ENCODE measurements at places on chromosomes 12 and 14.

DNA sequence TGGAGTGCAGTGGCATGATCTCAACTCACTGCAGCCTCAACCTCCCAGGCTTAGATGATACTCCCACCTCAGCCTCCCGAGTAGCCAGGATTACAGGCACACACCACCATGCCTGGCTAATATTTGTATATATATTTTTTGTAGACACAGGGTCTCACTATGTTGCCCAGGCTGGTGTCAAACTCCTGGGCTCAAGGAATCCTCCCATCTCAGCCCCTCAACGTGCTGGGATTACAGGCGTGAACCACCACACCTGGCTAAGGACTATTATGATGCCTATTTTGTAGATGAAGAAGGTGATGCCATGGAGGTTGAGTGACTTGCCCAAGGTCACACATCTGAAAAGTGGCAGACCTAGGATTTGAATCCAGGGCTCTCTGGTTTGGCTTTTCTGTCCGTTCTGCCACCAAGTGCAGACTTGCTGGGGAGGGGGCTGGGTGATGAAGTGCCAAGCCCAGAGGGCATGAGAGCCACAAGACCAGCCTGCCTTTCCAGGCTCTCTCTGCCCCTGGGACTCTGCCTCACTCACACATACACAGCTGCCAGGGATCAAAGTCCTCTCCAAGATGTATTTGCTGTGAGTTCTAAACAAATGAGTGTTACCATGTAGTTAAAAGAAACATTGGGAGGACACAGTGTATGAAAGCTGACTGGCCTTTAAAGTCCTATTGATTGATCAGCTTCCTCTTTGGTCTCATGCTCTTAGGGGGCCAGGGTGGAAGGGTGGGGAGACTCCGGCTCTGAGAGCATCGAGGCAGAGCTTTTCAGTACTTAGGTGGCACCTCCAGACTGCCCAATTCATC, 21.3 kb upstream of the RBM19 start:
- DNase-seq, result no peak

DNA sequence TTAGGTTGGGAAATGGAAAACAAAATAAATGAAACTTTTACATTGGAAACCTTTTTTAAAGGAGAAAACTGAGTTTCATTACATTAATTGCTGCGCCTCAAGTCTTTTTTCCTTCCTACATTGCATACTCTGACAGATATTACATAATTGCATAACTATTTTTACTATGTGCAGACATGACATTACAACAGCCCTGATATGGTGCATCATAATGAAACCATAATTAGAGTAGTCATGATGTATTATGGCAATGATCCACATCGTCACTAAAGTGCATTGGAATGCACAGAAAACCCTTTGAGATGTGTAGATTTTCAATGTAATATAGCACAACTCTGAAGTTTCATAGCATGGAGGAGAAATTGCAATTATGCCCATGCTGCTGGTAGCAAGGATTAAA, 217.8 kb upstream of the NPAS3 start:
- DNase-seq, result no peak

DNA sequence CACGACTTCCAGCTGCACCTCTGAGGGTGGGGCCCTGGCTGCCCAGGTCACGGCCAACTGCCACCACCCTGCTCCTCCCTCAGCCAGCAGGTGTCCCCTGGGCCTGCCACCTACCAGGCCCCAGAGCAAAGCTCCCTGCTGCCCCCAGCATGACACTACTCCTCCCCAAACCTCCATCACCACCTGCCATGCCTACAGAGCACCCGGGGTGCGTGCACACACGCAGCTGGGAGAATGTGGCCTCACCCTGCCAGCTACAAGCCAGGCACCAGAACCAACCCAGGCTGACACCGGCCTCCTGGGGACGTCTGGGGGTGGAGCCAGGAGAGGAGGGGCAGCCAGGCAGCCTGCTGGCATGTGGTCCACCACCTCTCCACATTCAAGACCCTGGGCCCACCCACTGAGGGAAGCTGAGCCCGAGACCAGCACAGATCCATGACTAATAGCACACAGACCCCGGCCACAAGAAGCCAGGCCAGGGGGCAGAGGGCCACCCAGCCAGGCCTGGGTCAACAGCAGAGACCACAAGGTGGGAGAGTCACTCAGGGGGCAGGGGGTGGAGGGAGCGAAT, 3.4 kb downstream of the JAG2 start:
- no peak for DNase-seq

DNA sequence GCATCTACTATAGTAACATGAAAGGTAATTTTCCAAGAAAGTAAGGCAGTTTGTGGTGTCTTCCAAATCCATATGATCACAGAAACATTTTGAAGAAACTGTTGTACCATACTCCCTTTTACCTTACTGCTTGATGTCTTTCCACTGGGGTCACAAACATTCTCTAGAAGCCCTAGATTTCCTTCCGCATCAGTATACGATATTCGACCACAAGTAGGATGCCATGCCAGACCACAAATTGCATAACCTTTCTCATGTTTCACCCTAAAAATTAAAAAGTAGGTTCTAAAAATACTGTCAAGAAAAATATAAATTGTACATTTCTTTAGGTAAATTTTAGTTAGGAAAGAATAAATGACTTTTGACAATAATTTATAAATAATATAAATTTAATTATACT, 26.5 kb downstream of the WDHD1 start:
- no peak for DNase-seq

DNA sequence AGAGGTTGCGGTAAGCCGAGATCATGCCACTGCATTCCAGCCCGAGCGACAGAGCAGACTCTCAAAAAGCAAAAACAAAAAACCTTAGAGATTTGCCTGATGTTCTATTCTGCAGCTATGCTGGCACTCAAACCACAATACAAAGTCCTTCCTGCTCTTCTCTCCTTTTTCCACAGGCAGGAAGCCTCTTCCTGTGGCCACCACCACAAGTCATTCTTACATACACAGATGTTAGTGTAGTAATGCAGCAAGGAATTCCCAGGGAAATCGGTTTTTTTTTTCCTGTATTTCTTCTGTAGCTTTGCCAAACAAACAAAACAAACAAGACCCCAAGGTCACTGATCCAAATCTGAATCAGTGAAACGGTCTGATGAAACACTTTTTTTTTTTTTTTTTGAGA, 104.3 kb downstream of the FIGNL2 start:
- DNase-seq, result no peak

DNA sequence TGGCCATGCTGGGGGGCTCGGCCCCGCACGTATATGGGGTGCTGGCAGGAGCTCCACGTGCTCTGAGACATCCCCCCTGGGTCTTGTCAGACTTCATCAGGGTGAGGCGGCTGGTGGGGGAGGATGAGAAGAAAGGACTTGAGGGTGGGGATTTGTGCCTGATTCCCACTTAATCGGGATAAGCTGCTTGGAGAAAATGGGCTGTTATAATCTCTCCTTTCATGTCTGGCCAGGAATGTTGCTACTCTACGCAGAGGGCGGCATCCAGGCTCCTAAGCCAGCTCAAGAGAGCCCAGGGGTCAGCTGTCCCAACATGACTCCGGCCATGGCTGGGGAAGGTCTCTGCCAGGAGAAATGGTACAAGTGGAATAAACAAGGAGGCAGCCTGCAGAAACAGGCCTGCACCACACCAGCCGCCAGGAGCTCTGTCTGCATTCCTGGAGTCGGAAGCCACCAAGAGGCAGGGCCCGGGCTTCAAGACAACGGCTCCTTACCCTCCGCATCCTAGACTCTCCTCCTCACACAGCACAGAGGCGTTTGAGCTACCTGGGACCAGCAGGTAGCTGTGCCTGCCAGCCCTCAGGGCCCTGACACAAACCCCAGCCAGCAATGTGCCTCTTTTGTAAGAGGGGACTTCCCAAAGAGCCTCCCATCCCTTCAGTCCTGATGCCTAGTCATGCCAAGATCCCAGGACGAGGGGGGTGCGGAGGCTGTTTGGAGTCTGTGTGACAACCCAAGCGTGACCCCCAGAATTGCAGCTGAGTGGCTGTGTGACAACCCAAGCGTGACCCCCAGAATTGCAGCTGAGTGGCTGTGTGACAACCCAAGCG, 195.8 kb upstream of the DIO3 start:
- DNase-seq, result no peak

- DNase-seq, result no peak
Observed at GRCh38 chr12:3141339-3142321, 64.5 kb downstream of the TSPAN9 start.

DNA sequence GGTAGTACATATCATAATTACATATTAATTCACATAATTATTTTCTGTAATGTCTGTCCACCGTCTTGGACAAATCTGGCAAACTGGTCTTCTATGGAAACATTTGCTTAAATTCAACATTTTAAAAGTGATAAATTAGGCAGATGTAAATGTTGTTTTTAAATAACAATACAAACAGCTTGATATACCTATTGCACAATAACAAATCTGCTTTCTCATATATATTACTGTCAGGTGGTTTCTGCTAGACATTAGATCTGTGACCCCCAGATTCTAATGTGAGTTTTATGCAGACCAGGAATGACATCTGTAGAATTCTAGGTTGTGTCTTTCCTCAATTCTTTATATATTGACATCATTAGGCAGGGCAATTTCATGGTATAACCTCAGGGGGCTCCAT, 173.3 kb downstream of the CCDC59 start:
- no peak for DNase-seq

- no peak for DNase-seq
Observed at GRCh38 chr12:97748298-97748697, 285.7 kb downstream of the RMST start.

GRCh38 chr14:93076755-93077154, 39.0 kb downstream of the ITPK1 start:
- DNase-seq, result no peak

Measured in B cell (primary cell).